ENCODE measurements at places on chromosomes 12 and 14. TPM values are rescaled to one million over a fixed set of nuclear protein-coding genes. Genes with fewer than 3 reads are reported as not detected.

P2RX2 gene
- 0.55 TPM for total RNA-seq

GRCh38 chr12:58961166-58961565 lies 40.9 kb upstream of the LRIG3 start:
- no peak for DNase-seq

- DNase-seq = no peak
Observed at GRCh38 chr12:41663598-41664265, 475.6 kb downstream of the PDZRN4 start.

- no peak for DNase-seq
Observed at GRCh38 chr14:88904864-88905263, 80.4 kb downstream of the TTC8 start.

DNA sequence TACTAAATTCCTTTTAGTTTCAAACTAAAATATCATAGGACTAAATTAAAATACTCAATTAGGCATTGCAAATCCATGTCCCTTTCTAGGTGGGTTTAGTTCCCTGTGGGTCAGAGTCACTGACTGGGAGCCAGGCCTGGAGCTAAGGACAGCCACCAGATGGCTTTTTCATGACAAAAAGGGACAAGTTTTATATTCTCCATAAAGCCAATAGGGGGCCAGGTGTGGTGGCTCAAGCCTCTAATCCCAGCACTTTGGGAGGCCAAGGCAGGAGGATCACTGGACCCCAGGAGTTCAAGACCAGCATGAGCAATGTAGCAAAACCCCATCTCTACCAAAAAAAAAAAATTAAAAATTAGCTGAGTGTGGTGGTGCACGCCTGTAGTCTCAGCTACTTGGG lies 35.4 kb upstream of the EIF5 start:
- no peak for DNase-seq

Data from upper lobe of right lung (tissue), 1 donor.